ENCODE measurements at places on chromosomes 1 and 21.

DNA sequence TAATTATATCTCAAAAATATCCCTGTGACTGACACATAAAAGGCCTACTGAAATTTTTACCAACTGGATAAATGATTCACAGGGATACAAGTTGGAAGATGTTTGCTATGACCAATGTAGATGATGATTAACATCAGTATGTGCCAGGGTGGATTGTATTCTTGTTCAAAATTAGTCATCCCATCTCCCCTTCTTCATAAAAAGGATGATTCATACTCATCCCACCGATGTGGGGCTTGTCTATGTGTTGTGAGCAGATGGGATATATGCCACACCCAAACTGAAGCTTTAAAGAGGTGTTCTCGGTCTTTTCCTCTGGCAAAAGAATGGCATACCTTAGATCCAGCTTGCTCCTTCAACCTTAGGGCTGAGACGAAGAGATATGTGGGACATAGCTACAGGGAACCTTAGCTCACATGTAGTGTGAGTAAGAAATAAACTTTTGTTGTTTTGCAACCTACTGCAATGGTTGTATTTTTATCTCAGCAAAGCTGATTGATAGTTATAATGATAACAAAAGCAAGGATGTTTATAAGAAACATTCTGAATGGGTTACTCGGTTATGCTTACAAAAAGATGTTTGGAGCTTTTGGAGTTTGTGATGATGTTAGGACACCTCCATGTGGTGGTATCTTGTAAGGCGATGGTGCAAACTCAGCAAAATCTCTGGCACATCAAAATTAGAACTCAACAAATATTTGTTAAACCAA is 29.4 kb downstream of the SPATA17 start:
- peak; percentile 71 for DNase-seq

DNA sequence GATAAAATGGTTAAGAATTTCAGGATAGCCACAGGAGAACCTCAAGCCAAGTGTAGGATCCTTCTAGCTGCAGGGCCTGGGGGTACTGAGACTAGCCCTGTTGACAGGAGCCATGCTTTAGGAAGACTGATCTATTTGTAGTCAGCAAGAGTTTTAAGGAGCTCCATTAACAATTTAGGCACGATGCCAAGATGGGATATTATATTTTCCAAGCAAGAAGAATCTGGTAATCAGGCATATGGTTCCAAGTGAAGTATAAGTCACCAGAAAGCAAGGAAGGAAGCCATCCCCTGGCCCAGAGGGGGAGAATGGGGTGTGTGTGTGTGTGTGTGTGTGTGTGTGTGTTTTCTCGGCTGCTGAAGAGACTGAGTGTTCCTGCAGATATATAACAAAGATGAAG is 7.0 kb downstream of the IFNAR2 start:
- no peak for DNase-seq

GRCh38 chr1:152440635-152441471 is 26.8 kb upstream of the CRNN start:
- DNase-seq = peak; percentile 77

DNA sequence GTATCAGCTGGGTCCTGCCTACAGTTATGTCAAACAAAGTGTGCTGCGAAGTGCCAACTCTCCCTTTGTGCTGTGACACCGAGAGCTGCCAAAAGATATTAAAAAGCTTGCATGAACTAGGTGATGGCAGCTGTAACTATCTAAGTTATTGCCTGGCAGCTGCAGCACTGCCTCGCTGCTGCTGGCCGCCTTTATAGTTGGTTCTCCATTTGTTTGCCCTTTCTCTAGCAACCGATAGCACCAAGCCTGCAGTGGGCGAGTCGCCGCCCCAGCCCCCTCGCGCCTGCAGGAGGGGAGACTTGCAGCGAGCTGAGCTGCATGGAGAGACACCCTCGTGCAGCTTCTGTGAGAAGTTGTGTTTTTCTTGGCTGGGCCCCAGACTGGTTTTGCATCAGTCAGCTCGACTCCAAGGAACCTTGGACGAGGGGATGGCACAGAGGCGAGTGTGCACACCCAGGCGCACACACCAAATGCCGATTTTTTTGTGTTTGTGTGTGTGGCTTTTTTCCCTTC is 330.6 kb downstream of the RPS6KC1 start:
- no peak for DNase-seq

DNA sequence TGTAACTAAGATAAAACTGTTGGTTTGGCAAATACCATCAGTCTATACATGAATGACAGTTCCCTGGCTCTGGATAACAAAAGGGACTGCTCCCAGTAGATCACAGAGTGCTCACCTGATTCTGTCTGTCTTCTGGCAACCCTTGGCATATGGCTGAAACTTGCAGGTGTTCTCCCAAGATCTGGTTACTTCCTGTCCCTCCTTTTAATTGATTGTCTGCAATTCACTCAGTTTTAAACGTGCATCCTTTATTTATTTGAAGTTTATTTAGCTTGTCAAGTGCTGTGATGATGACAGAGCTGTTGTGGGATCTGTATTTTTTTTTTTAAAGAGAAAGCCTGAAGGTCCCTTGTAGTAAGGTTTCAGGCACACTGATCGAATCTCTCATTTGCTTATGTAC is 3.4 kb downstream of the KCNA3 start:
- DNase-seq = no peak

DNA sequence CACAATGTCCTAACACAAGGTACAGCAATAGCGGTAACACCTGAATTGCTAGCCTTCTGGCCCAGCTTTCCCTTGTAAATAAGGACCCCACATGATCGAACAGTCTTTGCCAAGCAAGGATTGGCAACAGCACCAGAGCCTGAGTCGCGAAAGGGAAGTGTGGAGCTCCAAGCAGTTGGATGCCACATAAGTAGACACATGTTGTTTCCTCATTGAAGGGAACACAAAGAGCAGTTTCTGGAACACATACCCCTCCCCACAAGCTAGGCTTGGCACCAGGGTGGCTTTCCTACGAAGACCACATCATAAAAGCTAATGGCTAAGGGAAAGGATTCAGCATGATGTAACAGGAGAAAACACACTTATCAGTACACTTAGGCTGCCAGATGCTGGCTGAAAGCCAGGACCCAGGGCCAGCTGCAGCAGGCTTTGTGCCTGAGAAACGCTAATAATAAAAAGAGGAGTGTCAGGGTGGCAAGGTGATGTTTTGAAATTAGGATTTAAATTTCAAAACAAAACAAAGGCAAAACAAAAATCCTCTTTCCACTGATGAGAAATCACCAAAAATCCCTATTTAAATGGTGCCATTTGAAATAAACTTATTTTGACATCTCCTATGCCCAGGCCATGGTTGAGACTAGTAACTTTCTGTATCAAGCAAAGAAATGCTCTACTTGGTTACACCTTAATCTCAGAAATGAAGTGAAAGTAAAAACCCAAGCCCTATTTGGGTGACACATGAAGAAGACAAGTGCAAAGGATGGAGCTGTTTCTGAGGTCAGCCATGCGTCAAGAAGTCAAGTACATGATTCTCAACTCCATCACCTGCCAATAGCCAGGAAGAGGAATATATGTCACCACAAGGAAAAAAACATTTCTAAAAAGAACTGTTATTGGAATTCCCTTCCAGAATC is 11.9 kb upstream of the CPLANE2 start:
- DNase-seq = no peak

GRCh38 chr1:98003442-98003841 is 82.6 kb upstream of the DPYD start:
- DNase-seq = no peak

DNA sequence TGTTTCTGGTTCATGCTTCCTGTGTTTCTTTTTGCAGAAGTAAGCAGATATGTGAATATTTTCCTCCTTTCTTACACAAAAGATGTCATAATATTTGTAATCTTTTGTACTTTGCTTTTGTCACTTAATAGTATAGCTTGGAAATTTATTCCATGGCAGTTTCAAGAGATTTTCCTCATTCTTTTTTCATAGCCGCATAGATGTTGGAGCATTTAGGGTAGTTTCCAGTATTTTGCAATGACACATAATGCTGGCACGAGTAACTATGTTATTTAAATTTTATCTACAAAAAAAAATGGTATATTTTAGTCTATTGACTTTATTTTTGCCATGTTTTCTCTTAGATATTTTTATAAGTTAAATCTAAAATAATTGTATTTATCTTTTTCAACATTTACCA is 40.7 kb downstream of the AGO3 start:
- DNase-seq = no peak
